ENCODE measurements at places on chromosomes 2 and 18.

DNA sequence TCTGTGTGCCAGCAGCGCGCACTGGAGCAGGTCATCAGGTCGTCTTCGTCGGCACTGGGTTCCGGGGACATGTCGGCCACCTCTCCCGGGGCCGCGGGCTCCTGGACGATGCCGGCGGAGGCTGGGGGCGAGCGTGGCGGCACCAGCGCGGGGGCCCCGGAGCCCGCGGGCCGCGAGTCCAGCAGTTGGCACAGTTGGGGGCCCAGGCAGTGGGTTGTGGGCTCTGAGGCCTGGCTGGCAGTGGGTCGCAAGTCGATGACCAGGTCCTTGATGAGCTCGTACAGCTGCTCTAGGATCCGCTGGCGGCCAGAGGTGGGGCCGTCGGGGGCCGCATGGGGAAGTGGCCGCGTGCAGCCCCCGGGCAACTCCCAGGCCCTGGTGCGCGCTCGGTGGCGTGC lies 300.5 kb downstream of the CCDC74A start:
- no peak for DNase-seq

GRCh38 chr18:9991011-9992000 lies 77.5 kb downstream of the VAPA start:
- DNase-seq, result no peak

GRCh38 chr2:128549094-128549493 lies 230.4 kb upstream of the HS6ST1 start:
- DNase-seq, result no peak

GRCh38 chr18:59051470-59052165 lies 88.1 kb upstream of the SEC11C start:
- DNase-seq, result no peak

GRCh38 chr2:54897420-54898310 lies 152.6 kb downstream of the RTN4 start:
- DNase-seq, result no peak

- peak; percentile 49 for DNase-seq
These were observed 21.1 kb downstream of the INPP5D start for GRCh38 chr2:233081232-233081730.

- no peak for DNase-seq
These were observed 114.1 kb downstream of the BCL11A start for GRCh38 chr2:60439219-60439974.

- no peak for DNase-seq
These were observed 18.6 kb downstream of the FOSL2 start for GRCh38 chr2:28411166-28411755.

DNA sequence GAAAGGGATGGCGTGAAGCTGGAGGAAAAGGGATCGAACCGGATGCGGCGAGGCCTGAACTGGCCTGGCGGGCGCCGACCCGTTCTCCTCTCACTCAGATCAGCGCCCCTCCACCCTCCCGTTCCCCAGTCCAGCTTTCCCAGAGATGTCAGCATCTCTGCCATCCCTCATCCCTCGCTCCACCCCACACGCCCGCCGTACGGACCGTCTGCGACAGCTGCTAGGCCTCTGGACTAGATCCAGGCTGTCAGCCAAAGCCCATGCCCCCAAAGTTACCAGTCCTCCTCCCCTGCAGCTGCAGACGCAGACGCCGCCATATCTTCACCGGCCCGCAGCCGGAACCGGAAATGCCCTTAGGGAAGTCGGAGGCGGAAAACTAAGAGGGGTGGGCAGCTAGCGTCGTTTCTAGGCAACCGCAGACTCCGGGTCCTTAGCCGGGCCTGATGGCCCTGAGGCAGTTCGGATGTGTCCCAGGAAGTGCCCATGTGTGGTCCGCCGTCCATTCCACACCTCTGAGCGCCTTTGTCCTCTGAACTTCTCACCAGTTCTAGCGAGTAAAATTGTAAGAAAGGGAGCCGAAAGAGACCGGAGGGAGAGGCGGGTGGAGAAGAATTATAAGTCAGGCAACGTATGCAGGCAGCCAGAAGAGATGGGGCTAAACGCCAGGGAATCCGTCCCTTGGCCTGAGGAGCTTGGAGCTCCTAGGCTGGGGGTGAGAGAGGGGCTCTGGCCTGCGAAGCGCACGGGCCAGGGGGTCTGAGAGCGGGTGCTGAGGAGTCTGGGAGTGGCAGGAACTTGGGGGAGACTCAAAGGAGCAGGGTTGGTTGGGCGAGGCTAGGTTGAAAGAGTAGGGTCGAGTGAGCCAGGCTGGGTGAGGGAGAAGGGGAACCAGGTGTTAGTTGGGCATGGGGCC lies at the start of the genes RNF25 and STK36:
RNF25 (minus strand) TSS at position 349 of the 913 bp plus-strand sequence; CDS start at position 317, 32 bp downstream.
STK36 (plus strand) TSS at position 433 of the 913 bp plus-strand sequence. CDS start 744 bp downstream, outside the sequence.
- peak; percentile 76 for DNase-seq

All from stimulated activated CD4-positive, alpha-beta T cell treated with anti-CD3 and anti-CD28 coated beads, Interleukin-2, amount 100 ng/mL, for 48 hours (primary cell).